ENCODE measurements at places on chromosomes 16 and 17.

DNA sequence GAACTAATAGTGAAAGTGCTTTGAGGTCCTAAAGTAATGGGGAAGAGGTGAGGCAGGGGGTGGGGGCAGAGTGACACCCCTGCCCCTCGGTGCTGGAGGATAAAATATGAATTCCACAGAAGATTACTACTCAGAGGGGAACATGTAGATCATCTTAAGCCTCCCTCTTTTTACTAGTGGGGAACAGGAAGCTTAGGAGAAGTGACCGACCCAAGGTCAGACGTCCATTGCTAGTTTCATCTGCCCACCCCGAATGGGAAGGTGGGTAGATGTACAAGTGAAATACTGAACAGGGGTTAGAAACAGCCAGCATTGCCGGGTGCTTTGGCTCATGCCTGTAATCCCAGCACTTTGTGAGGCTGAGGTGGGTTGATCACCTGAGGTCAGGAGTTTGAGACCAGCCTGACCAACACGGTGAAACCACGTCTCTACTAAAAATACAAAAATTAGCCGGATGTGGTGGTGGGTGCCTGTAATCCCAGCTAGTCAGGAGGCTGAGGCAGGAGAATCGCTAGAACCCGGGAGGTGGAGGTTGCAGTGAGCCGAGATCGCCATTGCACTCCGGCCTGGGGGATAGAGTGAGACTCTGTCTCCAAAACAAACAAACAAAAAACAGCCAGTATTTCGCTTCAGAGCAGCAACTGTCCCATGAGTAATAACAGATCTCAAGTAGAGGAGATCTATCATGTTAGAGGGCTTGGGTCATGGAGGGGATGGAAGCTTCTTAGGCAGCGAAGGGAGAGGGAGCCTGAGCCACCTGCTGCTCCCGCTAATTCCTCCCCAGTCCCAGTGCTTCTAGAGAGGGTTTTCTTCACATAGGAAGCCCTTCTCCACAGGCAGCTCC, 1.2 kb upstream of the NR1D1 start:
- DNase-seq, result no peak

- no peak for DNase-seq
Measured at GRCh38 chr17:32672711-32673110, 185.9 kb downstream of the CDK5R1 start.

DNA sequence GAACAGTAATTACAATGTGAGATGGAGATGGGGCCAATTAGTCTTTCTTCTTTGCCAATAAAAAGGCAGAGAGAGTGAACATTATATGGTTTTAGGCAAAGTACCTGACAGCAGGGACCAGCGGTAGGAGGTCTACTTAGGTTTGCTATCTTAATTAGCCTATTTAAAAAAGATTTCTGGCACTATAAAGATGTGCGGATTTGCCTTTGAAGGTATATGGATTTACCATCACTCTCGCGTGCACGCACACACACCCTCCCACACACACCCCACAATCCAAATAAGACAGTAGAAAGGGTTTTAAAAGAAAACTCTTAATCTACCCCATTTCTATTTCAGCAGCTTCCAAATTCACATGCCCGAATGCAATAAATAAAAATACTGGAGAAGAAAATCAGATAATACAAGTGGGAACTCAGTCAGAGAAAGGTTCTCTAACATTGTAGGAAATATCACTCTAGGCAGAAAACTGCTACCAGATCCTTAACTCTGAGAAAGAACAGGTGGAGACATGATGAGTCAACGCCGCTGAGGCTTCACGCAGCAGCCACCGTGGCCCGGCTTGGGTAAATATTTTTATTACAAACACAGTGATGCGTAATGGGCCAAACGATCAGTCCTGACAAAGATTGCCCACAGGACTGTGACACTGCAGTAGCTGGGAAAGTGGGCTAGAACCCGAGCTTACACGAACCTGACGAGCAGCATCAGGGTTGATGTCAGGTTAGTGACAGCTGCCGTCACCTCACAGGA, 66.6 kb upstream of the AXIN2 start:
- DNase-seq, result peak; percentile 43

- no peak for DNase-seq
Measured at GRCh38 chr16:79100447-79100846, 500.1 kb downstream of the MAF start.

- no peak for DNase-seq
Measured at GRCh38 chr17:78294776-78295175, 63.3 kb downstream of the TMEM235 start.

DNA sequence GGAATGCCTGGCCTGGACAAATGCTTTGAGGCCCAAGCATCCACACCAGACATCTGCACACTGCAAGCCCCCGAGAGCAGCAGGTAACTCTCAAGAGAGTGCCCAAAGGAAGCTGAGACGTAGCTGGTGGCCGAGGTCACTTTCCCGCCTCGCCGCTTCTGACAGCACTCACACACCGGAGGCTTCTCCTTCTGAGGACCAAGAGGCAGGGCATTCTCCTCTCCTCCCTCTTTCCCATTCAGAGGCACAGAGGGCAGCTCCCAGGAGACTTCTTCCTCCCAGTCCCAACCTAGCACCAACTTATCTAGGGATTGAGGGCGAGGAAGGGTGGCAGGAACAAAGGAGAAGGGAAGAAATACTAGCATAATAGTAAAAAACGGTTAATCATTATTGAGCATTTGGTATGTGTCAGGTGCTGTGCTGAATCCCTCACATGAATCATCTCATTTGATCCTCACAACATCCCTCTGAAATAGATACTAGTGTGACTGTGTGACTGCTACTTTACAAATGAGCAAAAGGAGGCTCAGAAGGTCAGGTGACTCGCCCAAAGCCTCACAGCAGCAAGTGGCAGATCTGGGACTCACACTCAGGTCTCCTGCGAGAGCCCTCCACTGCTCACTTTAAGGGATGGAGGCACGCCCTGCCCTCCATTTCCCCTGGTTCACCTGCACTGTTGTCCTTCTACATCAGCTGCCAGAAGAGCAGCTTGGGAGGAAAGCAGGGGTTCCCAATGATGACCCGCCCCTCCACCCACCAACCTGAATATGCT, 41.8 kb downstream of the MYO18A start:
- no peak for DNase-seq

DNA sequence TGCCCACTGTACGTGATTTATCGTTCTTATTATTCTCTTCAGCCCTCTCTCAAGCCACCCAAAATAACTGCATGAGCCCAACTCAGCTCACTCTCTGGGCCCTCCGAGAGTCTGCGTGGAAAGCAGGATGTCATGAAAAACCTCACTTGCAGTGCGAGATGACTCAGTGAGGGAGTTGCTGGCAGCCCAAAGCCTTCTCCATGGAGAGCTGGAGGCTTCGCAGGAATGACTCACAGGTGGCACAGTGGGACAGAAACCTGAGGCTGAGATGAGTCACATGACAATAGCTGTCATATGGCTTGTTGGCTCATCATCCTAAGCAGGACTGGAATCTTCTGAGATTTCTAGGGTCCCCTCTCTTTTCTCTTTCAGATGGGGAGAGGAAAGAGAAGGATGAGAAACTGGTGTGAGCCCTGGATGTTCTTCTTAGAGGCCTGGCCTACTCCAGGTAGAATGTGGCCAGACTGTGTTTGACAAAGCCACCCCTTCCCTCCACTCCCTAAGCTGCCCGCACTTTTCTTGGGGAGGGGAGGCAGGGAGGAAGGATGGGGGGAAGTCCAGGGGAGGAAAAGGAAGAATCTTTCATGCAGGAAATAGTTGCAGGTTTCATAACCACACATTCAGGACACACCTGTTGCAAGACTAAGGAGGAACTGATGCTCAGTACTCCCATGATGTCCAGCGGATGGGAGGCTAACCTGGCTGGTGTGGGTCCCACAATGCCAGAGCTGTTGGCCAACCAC, 160.6 kb upstream of the RPL38 start:
- peak; percentile 50 for DNase-seq

GRCh38 chr16:391885-392335, 5.1 kb upstream of the NME4 start:
- DNase-seq, result peak; percentile 70

DNA sequence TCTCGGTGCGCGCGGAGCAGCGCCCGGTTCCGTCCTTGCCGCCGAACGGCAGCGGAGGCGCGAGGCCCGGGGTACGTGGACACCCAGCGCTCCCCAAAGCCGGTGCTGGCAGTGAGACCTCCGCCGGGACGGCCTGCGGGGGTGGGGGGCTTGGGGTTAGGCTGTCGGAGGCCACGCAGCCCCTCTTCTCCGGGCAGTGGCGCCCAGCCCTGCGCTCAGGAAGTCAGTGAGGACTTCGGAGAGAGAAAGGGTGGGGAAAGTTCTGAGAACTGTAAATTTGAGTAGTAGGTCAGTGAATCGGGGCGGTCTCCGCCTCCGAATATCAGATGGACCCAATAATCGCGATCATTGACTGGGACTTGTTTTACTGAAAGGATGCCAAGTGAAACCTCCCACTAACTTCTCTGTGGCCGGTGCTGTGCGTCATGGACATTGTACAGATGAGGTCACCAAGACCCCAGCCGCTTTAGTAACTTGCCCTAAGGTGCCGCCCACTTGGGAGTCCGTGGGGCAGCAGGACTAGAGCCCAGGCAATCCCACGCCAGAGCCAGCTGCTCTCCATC, 468 bp downstream of the IL4R start:
- DNase-seq, result peak; percentile 94

- no peak for DNase-seq
Measured at GRCh38 chr16:28496844-28497243, 2.4 kb downstream of the APOBR start.

- peak; percentile 93 for DNase-seq
Measured at GRCh38 chr17:1515640-1516387, 598 bp downstream of the INPP5K start.

- DNase-seq, result no peak
Measured at GRCh38 chr16:81716478-81717225, 62.4 kb upstream of the PLCG2 start.

DNA sequence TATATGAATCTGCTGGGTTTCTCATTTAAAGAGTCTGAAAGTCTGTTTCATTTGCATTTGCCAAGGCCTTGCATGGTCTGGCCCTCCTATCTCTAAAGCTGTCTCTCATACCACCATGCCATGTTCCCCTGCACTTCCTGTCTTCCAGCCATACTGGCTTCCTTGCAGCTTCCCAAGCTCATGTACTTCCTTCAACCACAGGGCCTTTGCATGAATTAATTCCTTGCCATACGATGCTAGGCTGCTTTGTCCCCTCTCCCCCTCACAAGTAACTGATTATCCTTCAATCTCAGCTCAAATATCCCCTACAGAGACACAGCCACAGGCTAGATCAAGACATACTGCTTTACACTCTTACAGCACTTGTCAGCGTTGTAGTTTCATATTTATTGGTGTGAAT, 5.8 kb downstream of the CRYM start:
- no peak for DNase-seq

DNA sequence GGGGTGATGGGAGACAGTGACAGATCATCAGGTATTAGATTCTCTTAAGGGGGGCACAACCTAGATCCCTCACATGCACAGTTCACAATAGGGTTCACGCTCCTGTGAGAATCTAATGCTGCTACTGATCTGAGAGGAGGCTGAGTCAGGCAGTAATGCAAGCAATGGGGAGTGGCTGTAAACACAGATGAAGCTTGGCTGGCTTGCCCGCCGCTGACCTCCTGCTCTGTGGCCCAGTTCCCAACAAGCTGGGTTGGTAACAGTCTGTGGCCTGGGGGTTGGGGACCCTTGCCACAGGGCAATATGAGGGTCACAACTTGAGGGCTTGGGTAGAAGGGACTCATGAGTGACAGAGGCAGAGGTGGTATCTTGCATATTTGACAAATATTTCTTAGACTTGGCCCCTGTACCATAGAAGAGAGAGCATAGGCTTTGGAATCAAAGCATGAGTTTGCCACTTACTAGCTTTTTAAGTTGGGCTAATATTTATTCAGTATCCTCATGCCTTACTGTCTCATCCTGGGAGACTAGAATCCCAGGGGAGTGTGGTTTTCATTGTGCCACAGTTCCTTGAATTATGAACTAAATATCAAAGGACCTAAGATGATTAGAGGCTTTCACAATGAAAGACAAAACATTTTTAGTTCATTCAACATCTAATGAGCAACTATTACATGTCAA, 133.4 kb downstream of the SPACA3 start:
- DNase-seq, result no peak

DNA sequence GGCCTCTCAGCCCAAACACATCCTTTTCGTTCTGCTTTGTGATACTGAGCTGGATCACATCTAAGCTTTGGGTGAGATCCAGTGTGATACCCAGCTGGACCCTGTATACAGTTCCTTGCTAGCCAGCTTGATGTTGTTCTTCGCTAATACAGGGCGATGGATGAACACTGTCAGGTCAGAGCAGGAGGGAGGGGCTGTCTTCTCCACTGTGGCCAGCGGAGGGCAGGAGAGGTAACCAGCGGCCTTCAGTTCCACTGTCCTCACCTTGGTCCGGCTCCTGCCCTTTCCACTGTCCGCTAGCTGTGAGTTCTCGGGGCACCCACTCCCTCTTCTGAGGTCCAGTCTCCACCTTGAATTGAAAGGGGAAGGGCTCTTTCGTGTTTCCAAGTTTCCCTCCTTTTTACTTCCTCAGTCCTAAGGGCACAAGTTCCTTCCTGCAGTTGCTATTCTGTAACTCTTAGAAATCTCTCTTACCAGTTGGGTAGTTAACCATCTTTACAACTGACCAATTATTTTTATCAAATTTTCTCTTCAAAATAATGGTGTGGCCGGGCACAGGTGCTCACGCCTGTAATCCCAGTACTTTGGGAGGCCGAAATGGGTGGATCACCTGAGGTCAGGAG, 3.0 kb upstream of the ZNF213 start:
- DNase-seq, result peak; percentile 55

GRCh38 chr17:73465130-73465952, 153.5 kb upstream of the CDC42EP4 start:
- no peak for DNase-seq

DNA sequence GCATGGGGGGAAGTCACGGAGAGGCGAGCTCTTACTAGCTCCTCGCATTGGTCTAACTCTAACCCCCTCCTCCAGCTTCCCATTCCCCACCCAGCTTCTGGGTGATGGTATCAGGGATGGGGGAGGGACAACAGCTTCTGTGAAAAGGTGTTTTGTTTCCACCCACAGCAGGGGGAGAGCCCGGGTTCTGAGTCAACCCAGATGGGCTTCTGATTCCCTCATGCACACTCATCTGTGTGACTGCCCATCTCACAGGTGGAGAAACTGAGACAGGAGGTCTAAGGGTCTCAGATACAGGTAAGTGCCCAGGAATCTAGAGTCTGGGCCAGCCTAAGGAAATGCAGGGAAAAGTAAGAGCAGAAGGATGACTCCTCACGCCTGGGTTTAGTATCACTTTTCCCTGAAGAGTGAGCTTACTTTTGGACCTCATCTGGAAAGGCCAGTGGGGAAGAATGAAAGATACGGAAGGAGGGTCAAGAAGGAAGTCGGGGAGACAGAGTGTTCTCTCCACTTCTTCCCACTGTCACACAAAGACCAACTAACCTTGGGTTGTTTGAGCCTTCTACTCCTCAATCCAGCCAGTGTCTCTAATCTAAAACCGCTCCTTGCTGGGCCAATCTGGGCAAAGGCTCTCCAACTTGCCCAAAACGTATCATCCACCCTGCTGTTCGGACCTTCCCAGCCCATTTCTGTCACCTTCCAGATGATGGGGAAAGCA, 3.1 kb upstream of the TLCD2 start:
- no peak for DNase-seq

Data from fibroblast of the aortic adventitia (primary cell).